ENCODE measurements at places on chromosomes 11 and 22.

GRCh38 chr11:27095887-27096286 is 55.3 kb downstream of the BBOX1 start:
- no peak for DNase-seq

GRCh38 chr11:95365348-95365747 is 134.3 kb upstream of the SESN3 start:
- no peak for DNase-seq

GRCh38 chr22:43066844-43067385 is 22.3 kb downstream of the TTLL1 start:
- DNase-seq = no peak

- no peak for DNase-seq
These were observed 412 bp downstream of the ZPR1 start for GRCh38 chr11:116787436-116787785.

- no peak for DNase-seq
These were observed 100.8 kb upstream of the SYT13 start for GRCh38 chr11:45386972-45387371.

DNA sequence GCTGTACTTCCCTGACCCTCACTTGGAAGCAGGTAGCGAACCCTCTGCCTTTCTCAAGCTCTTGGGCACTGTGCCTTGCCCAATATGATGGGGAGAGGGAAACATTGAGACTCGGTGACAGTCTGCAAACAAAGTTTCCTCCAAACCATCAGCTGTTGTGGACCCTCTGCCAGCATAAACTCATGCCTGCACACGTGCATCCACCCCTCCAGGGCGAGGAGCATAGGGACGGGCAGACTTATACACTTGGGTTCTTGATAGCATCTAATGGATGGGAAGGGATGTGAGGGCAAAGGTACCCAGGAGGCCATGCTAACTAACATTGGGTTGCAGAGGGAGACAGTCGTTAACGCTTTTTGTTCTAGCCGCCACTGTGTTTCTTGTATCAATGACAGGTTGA is 8.2 kb upstream of the MAPK8IP1 start:
- no peak for DNase-seq

DNA sequence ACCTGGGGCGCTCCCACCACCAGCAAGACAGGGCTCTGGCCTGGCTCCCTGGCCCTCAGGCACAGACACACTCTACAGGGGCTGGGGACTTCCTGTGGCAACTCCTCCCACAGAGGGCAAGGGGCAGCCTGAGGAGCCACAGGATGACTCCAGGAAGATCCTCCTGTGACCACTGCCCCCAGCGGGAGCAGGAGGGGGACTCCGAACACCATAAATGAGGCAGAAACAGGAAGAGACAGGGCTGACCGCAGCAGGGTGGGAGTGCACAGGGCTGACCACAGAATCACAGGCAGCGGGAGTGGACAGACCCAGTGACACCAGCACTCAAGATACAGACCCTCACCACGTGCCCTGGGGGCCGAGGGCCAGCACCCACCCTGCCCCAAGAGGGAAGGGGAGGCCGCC is 10.8 kb downstream of the ARAP1 start:
- no peak for DNase-seq

DNA sequence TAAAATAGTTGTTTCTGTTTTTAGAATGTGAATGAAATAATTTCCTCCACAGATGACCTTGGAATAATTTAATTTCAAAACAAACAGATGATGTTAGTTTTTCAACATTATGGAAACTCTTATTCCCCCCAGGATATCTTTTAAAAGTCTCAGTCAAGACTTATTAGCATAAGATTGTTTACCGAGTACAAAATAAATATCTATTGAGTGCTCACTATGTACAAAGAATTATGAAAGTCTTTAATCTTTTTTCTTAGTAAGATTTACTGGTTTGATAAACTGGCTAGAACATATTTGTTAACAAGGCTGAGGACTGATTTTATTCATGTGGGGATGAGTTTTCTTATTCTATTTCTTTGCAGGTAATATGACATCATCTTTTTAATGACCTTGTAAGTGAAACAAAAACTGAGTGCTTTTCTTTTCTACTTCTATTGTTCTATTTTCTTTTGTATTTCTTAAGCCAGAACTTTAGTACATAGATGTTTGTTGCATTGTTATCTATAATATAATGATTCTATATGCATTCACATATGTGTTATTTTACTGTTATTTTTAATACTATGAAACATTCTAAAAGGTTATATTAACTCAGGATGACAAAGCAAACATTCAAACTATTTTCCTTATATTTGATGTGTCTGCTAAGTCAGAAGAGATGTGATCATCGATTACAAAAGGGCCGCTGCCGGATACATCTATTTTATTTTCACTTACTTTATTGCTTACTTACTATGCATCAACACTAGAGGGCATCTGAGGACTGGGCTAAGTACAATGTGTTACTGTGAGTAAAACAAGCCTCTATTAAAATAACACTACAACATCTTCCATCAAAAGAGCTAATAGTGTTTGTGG is 111.0 kb upstream of the ARHGAP42 start:
- no peak for DNase-seq

DNA sequence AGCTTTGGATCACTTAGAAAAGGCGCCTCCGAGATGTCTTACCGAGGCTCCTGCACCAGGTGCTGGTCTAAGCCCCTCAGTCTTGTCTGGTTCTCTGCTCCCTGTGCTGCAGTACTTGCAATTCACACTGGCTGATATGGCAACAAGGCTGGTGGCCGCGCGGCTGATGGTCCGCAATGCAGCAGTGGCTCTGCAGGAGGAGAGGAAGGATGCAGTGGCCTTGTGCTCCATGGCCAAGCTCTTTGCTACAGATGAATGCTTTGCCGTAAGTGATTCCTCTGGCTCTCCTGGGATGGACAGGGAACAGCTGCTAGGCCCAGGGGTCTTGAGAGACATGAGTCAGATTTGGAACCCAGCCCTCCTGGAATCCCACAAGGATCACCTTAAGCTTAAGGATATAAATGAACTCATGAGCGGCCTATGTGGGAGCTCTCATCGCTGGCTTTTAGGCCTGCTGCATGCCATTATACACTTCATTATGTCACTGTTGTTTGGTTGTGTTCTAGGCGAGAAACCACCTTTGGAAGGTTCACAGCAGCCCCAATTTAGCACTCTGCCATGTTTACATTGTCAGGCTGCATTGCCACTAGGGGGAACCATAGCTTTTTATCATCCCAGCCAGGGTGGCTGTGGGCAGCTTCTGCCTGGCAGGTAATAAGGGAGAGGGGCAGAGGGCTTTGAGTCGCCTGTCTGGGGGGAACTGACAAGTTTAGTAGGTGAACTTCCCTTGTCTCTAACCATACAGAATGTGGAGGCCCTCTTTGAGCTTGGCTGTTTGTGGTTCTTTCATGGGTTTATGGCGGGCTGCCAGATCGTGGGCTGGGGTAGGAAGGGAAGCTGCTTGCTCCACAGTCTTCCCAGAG is 8.5 kb downstream of the ACAD8 start:
- DNase-seq = no peak

DNA sequence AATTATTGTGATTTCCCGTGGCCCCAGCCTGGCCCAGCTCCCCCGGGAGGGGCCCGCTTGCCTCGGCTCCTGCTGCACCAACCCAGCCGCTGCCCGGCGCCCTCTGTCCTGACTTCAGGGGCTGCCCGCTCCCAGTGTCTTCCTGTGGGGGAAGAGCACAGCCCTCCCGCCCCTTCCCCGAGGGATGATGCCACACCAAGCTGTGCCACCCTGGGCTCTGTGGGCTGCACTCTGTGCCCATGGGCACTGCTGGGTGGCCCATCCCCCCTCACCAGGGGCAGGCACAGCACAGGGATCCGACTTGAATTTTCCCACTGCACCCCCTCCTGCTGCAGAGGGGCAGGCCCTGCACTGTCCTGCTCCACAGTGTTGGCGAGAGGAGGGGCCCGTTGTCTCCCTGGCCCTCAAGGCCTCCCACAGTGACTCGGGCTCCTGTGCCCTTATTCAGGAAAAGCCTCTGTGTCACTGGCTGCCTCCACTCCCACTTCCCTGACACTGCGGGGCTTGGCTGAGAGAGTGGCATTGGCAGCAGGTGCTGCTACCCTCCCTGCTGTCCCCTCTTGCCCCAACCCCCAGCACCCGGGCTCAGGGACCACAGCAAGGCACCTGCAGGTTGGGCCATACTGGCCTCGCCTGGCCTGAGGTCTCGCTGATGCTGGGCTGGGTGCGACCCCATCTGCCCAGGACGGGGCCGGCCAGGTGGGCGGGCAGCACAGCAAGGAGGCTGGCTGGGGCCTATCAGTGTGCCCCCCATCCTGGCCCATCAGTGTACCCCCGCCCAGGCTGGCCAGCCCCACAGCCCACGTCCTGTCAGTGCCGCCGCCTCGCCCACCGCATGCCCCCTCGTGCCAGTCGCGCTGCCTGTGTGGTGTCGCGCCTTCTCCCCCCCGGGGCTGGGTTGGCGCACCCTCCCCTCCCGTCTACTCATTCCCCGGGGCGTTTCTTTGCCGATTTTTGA is 3.3 kb upstream of the ANKRD13D start:
- no peak for DNase-seq

DNA sequence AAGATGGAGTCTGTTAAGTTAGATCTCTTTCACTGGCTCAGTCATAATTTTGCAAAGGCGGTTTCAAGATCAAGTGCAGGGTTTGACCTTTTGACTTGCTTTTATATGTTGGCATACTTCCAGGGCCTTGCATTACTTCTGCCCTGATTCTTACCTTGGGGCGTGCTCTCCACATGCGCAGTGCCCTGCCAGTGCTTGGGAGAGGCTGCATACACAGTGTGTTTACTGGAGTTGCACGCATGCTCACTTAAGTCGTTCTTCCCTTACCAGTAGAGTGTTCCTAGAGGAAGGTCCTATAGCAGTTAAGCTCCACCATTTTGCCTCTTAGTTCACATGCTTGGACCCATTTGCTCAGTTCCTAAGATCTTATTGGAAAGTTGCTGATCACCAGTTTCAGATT is 21.0 kb upstream of the TMEM123 start:
- no peak for DNase-seq

DNA sequence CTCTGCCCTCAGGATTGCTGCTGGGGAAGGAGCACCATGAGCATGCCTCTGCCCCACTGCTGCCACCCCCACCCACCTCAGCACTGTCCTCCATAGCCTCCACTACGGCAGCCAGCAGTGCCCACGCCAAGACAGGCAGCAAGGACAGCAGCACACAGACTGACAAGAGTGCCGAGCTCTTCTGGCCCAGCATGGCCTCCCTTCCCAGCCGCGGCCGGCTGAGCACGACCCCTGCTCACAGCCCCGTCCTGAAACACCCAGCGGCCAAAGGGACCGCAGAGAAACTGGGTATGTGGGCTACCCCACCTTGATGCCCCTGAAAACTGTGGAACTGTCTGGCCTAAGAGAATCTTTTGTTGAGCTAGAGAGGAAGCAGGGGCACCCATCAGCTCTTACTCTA is 101.0 kb downstream of the AMOTL1 start:
- no peak for DNase-seq

- DNase-seq = no peak
These were observed 8.9 kb downstream of the APOBEC3A start for GRCh38 chr22:38966380-38966702.

- no peak for DNase-seq
These were observed 148.7 kb downstream of the OR4C45 start for GRCh38 chr11:50181334-50181733.

DNA sequence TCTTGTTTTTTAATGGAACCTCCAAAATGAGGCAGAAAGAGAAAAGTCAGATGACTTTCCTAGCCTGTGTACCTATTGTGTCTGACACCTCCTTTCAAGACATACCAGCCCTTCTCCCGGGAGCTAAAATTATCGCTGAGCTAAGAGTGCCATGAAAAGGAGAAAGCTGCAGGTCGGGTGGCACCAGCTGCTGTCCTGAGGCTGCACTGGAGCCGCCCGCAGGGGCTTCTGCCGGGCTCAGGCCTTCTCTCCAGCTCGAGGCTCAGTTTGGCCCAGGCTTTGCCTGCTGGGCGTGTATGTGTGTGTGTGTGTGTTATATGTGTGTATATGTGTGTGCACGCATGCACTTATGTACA is 27.7 kb upstream of the RAB1B start:
- DNase-seq = no peak

- DNase-seq = no peak
These were observed 209.7 kb upstream of the ARHGAP20 start for GRCh38 chr11:110921742-110922521.

DNA sequence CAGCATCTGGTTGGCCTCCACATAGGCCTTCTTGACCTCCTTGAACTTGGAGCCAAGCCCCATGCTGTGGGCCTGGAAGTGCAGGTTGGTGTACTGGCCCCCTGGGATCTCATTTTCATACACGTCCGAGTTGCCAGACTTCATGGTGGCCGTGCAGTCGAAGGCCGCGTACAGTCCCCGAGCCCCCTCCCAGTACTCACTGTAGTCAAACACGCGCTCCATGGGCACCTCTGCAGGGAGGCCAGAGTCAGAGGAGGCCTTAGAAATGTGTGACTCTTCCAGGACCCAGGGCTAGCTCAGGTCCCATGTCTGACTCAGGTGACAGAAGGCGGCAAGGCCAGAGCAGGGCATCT is 6.7 kb upstream of the LRFN4 start:
- no peak for DNase-seq

DNA sequence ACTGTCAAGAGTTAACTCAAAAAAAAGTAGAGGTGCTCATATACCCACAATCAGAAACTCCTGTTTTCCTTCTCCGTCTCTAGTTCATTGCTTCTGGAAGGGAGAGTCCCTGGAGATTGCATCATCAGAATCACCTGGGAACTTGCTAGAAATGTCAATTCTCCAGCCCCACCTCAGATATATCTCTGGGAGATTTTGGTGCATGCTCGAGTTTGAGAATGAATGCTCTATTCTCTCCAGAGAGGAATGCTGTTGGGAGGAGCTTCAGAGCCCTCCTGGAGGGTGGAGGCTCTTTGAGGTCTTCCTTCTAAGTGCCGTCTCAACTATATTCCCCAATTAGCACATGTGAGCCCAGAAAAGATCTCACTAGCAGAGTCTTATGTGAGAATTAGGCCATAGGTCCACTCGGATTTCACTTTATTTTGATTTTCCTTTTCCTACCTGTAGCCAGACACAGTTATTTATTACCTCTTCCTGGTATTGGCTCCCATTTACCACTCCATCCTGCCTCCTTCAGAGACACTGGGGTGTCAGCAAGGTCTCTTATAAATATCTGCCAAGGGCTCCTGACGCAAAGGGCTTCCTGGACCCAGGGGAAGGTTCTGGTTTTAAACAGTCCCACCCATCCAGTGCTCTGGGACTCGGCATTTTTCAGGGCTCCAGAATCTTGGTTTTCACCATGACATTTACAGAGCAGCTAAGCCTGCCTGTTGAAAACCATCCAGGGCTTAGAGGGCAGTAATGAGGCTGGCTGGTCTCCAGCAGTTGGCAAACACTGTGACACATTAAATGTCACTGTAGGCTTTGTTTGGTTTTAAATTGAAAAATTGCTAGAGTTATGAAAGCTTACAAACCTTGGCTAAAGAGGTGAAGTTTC is 136.2 kb downstream of the CD44 start:
- DNase-seq = no peak
